ENCODE measurements at places on chromosomes 4 and X.

DNA sequence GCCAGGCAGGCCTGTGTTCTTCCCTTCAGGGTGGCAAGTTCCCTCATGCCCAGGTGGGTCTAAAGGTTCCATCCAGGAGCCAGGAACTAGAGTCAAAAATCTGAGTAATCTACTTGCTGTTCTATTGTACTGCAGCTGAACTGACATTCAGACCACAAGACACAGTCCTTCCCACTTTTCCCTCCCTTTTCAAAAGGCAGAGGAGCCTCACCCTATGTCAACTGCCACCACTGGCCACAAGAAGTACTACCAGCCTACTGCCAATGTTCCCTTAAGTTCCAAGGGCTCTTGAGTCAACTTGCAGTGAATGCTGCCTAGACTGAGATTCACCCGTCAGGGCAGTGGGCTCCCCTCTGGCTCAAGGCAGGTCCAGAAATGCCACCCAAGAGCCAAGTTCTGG is 133.5 kb downstream of the FAM47B start:
- peak; percentile 66 for DNase-seq

GRCh38 chr4:118120120-118120760 is 86.0 kb downstream of the NDST3 start:
- DNase-seq = no peak

DNA sequence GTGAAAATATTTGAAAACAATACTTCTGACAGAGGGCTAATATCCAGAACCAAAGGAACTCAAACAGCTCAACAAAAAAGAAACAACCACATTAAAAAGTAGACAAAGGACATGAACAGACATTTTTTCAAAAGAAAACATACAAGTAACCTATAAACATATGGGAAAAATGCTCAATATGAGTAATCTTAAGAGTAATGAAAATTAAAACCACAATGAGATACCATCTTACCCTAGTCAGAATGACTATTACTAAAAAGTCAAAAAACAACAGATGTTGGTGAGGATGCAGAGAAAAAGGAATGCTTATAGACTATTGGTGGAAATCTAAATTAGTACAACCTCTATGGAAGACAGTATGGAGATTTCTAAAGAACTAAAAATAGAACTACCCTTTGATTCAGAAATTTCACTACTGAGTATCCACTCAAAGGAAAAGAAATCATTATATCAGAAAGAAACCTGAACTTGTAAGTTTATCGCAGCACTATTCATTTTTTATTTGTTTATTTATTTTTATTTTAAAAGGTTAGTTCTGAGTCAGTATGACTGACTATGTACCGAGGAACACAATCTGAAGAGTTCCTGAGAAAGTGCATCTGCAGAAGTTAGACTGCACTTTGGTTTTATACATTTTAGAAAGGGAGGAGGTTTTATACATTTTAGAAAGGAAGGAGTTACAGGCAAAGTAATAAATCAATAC is 231.3 kb downstream of the INPP4B start:
- DNase-seq = peak; percentile 56

GRCh38 chr4:38663090-38663800 is 754 bp upstream of the KLF3 start:
- DNase-seq = peak; percentile 52

DNA sequence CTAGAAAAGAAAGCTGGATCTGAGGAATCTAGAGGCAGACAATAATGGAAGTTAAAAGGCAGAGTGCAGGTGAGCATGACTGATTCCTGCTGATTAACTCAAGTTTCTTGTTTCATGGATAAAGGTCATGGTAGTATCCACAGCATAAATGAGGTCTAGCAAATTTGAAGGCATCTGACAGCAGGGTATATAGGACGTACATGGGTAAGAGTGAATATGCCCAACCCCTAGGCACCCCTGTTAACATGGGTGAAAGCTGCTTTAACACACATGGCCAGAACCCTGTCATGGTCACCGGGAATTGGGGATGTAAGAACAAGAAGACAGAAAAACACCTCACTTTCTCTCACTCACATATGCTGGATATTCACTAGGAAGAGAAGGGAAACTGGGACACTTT is 25.0 kb downstream of the NLRP2B start:
- DNase-seq = no peak

- no peak for DNase-seq
Measured at GRCh38 chr4:106803083-106803482, 233.0 kb downstream of the DKK2 start.

DNA sequence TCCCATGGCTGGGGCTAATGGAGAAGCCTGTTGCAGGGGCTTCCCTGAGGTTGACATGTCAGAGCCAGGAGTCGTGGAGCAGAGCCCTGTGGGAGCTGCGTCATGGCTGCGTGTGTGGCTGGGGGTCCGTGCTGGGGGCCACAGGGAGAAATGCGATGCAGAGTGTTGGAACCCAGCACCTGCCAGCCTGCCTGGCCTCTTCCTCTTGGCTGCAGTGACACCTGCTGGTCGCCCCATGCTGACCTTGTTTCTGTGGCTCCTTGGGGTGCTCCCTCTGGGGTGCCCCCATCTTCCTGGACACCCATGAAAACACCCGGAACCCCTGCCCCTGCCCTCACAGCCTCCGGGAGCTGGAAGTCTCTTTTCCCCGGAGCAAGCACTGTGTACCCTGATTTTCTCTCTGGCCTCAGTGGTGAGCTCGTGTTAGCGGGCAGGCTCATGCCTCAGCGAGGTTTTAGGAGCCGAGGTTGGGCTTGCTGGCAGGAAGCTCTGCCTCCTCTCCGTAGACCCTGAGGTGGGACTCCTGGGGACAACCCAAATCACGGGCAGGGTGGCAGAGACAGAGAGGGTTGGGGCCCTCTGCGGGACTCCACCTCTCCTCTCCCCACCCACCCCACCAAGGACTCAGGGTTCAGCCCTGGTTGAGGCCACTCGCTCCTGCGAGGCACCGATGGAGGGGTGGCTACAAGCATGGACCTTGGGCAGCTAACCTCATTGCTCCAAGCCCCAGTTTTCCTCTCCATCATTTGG is 103.7 kb downstream of the SORCS2 start:
- no peak for DNase-seq

- DNase-seq = no peak
Measured at GRCh38 chrX:369563-370101, 17.1 kb downstream of the PPP2R3B start.

DNA sequence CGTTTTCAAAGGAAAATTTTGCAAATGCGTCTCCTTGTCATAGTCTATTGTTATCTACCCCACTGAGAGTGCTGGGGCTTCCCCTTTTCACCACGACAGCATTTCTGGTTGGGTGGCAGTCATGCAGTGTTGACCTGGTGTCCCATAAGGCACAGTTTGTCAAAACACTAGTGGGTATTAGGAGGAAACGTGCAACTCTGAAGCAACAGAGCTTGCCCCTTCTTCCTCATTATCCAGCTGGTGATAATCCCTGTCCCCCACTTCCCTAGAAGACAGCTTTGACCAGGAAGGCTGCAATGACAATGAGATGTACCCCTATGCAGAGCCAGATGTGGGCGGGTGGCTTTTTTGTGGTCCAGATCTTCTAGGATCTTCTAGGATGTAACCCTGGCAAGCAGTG is 1.8 kb downstream of the TBC1D1 start:
- no peak for DNase-seq

- DNase-seq = peak; percentile 59
Measured at GRCh38 chr4:113979148-113979904, at the start of gene ARSJ. ARSJ (minus strand) TSS chr4:113979647; CDS start chr4:113978834, 813 bp downstream.

GRCh38 chrX:136475236-136475635 is 12.5 kb upstream of the BRS3 start:
- DNase-seq = no peak

- peak; percentile 13 for DNase-seq
Measured at GRCh38 chr4:20203508-20203907, 48.2 kb upstream of the SLIT2 start.

- DNase-seq = no peak
Measured at GRCh38 chrX:45022150-45022549, 149.2 kb downstream of the KDM6A start.

DNA sequence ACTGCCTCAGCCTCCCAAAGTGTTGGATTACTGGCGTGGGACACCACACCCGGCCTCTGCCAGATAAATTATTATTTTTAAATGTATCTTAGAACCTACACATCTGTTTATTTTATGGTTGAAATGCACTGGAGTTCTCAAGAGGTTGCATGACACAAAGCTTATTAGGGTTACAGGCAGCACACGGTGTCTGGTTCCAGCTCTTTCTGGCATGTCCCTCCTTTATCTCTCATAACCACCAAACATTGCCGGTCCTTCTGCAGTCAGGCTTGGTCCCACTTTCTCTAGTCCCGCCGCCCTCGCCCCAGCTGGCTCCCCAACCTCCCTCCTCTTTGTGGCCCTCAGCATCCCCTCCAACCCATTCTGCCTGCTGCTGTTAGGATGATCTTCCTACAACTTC is 39.7 kb upstream of the SPRY1 start:
- DNase-seq = no peak

DNA sequence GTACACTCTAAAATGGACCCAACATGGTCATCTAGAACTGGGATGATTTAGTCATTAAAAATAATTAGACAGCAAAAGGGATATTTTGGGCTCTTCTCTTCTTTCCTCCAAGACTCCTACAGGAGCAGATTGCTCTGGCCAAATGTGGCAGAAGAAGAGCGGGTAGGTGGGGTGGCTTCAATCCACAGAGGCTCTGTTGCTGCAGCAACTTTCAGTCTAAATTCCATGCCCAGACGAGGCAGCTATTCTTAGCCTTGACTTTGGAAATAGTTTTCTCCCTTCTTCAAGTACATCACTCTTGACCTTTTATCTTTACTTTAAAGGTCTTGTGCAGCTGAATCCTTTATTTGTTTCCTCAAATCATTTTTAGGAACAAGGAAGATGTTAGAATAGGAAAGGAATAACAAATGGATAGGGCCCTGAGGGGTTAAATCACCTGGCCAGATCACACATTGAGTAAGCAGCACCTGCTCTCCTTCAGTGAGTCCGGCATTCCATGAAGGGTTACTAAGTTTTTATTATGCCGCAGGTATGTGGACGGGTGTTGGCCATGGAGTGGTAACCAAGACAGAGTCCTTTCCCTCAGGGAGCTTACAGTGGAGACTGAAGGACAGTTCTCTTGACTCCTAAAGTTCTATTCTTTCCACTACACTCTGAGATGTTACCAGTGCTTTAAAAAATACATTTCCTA is 19.3 kb upstream of the SORBS2 start:
- peak; percentile 40 for DNase-seq

- DNase-seq = peak; percentile 78
Measured at GRCh38 chr4:98657531-98658286, 702 bp downstream of the TSPAN5 start.

- no peak for DNase-seq
Measured at GRCh38 chr4:1534876-1535526, 128.8 kb upstream of the NKX1-1 start.

DNA sequence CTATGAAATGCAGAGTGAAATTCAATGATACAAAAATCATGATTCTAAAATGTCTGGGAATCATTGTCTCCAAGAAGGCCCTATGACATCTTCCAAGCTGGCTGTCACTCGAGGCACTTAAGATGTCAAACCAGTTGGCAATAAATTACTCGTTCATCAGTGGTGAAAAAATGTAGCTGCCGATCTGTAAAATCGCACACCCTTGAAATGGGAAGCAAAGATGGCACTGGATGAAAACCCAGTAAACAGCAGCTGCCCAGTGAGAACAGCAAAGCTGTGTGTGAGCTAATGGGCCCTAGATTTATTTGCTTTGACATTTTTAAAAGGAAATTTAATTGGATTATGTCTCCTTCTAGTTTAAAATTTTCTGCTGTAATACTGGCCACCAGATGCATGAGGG is 181.9 kb upstream of the NDP start:
- no peak for DNase-seq

- DNase-seq = peak; percentile 30
Measured at GRCh38 chr4:149145803-149146202, 669.8 kb downstream of the IQCM start.

DNA sequence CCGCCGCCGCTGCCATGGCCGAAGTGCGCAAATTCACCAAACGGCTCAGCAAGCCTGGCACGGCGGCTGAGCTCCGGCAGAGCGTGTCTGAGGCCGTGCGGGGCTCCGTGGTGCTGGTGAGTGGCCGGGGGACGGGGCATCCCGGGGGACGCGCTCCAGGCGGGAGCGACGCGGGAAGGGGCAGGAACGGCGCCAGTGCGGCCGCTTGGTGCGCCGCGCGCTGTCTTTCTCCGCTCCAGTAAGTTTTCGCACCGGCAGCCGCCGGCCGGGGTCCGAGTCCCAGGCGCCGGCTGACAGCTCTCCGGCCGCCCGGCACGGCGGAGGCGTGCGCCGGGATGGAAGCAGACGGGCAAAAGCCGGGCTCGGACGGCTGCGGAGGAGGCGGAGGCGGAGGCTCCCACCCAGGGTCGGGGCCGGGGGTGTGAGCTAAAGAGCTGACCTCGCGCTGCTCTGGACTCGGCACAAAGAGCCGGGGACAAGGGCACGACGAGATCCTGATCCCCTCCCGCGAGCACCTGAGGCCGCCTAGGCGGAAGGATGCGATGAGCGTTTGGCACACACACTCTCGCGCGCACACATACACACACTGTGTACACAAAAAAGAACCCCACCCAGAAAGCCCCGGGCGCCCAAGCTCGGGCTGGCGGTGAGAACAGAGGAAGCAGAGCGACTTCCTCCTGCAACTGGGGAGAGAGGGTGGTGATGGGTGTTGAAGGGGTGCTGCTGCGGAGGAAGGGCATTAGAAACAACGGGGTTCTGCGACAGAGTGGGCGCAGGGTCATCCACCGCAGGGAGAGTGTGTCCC is 545 bp downstream of the DOCK11 start:
- DNase-seq = no peak

GRCh38 chr4:138406876-138407275 is 164.7 kb upstream of the SLC7A11 start:
- peak; percentile 17 for DNase-seq

Measured in bronchial epithelial cell (primary cell).